ENCODE measurements at places on chromosomes 3 and 15.
A peak's percentile ranks its signal among the peaks of the same experiment; 100 is the strongest.

DNA sequence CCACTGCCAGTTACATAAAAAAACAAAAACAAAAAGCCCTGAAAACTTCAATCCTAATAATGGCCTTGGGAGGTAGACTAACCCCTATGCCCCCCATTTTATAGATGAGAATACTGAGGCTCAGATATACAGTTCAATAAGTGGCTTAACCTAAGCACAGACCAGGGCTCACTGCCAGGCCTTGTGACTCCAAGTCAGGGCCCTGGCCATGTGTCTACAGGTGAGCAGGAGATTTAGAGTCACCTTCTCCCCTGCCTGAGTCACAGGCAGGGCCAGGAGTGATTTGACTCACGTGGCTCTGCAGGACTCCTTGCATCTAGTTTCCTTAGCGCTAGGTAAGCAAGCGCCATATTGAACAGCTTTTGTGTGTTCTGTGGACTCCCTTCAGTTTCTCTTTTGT lies 98.6 kb upstream of the ETV5 start:
- no peak for DNase-seq

- DNase-seq: no peak
These were observed 310.6 kb downstream of the PDCD6IP start for GRCh38 chr3:34109021-34109420.

- DNase-seq: no peak
These were observed 60.4 kb upstream of the SLC24A5 start for GRCh38 chr15:48060396-48060795.

GRCh38 chr15:67863442-67863987 lies 23.7 kb upstream of the RNU6-1 start:
- peak; percentile 86 for DNase-seq

DNA sequence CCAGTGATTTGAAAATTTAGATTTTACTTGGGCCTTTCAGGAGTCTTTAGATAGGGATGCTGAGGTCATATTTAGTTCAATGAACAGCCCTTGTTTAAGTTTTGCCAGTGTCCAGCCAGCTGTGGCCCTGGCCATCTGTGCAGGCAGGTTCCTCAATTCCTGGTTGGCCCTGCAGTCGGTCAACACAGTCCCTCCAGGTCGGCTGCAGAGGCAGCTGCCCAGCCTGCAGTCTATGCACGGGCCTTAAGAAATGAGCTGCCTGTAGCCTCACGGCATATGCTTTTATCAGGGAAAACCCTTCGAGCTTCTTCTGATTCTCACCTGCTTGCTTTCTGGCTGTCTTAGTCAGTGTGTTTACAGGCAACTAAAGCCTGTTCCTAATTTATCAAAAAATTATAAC lies 199.2 kb upstream of the TPM1 start:
- DNase-seq: no peak

DNA sequence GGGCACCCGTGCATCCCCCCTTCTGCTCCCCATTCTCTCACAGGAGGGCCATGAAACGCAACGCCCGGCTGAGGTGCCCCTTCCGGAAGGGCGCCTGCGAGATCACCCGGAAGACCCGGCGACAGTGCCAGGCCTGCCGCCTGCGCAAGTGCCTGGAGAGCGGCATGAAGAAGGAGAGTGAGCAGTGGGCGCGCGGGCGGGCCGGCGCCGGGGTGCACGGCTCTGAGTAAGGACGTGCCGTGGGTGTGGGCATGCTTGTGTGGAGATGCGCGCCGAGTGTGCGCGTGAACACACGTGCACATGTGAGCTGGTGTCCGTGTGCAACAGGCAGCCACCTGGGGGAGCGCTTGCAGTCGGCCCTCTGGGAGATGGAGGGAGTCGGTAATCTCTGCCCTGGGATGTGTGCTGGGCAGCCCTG lies 28.1 kb downstream of the NR1I2 start:
- peak; percentile 31 for DNase-seq

- DNase-seq: peak; percentile 9
These were observed 125.0 kb downstream of the ZNF280D start for GRCh38 chr15:56608140-56608778.

- DNase-seq: no peak
These were observed 1129.6 kb downstream of the OTOL1 start for GRCh38 chr3:162626172-162626571.

- DNase-seq: peak; percentile 92
These were observed at the start of gene C3orf52 for GRCh38 chr3:112086076-112086854. Gene C3orf52, plus strand, starts transcription at chr3:112086389. Its CDS starts 19 bp downstream, at chr3:112086408.

DNA sequence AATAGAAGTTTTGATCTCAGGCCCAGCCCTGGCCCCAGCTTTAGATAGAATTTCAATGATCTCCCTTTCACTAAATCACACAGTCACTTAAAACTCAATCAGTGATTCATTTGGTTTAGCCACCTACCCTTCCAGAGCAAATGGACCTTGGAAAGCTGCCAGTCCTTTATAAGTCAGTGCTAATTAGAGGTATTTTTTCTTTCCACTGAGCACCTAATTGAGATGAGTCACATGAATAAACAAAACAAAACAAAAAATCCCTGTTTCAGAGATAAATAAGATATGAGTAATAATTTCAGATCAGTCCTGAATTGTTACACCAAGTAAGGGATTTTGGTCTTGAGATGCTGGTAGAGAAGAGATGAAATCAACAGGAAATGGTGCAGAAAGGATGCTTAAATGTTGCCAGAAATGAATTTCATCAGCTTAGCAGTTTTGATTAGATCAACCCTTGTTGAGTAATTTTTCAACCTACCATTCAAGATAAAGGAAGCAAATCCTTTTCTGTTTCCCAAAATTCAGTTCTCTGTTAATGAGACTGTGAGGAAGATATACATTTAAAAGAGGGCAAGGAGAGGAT lies 352.0 kb upstream of the COL8A1 start:
- peak; percentile 7 for DNase-seq

GRCh38 chr3:68334367-68334986 lies 597.9 kb downstream of the TAFA4 start:
- DNase-seq: no peak

GRCh38 chr3:173173652-173174051 lies 32.6 kb upstream of the SPATA16 start:
- DNase-seq: no peak

- no peak for DNase-seq
These were observed 323.5 kb downstream of the ERC2 start for GRCh38 chr3:56144805-56145204.

GRCh38 chr15:69491038-69491505 lies 38.5 kb downstream of the RPLP1 start:
- no peak for DNase-seq

- no peak for DNase-seq
These were observed 23.5 kb downstream of the PAK2 start for GRCh38 chr3:196763179-196763578.

- no peak for DNase-seq
These were observed 41.4 kb upstream of the SLC41A3 start for GRCh38 chr3:126125341-126125740.

DNA sequence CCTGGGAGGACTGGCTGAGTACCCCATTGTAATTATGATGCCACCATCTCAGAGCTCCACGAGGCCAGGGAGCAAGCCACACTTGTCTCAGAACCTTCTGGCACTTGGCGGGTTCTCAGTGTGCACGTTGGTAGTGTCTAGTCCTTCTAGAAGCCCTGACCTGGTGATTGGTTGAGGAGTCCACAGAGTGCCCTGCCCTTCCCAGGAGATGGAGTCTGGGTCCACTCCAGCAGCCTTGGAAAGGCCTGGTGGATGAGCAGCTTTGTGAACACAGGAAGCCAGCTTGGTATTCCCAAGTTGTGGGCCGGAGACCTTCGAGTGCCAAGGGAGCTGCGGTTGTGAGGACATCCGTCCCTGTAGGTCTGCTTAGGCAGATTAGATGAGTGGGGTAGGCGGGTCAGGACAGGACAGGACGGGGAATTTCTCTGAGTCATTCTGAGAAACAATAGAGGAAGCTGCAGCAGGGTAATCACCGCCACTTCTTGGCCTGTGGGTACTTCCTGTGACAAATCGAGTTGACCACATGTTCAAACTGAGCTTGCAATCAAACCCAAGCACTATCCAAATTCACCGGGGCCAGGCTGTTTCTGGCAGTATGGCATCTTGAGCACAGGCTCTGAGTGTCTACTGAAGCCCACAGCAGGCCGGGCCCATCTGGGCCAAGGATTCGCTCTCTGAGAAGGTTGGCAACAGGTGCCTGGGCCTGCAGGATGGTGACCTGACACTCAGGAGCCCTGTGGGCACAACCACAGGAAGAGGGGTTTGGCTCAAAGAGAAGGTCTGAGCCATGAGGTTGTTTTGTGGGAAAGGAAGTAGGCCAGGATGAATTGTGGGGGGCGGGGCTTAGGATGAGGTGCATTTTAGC lies 71.5 kb upstream of the PLXNA1 start:
- peak; percentile 100 for DNase-seq

DNA sequence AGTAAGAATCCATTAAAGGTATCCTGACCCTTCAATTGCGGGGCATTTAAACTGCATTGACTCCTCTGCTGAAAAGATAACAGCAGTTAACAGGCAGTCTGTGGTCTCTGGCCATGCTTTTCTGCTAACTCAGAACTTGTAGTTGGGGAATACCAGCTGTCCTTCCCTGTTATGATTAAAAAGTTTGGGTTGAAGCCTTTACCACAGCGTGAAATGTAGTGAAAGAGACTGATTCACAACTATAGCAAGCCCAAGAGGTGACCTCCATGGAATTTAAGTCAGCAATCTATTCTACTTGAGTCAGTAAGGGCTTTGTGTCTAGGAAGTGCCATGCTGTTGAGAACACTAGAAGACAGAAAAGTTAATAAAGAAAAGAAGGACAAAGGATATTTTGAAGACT lies 1037.3 kb downstream of the SI start:
- DNase-seq: peak; percentile 20

DNA sequence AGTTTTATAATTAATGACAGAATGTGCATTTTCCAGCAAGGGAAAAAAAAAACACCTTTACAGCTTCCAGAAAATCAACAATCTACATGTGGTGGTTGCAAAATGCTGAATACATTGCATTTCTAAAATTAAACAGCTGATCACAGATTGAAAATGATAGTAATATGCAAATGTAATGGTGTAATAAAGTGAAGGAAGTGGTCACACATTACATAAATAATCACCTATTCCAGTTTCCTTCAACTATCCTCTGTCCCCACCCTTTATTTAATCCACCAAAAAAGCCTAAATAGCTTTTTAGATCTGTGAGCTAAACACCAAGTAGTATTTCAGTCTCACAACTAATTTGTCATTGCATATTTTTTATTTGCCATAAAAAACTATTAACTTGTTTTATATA lies 110.5 kb downstream of the PEAK1 start:
- no peak for DNase-seq

DNA sequence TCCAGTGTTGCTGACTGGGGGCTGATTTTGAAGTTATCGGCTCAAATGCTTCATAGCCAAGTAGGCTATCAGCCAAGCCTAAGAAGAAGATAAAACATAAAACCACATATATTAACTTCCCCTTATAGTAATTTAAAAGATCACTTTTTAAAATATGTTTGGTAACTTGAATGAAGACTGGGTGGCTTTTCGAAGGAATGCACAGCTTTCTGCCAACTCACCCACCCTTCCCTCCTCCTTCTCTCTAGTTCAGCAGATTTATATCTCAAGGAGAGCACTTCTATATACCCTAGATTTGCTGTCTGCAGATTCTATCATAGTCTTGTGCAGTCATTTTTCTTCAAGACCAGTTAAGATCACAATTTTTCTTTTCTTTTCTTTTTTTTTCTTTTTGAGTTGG lies 189.4 kb upstream of the CHRM5 start:
- DNase-seq: no peak

GRCh38 chr15:60044636-60045270 lies 40.6 kb downstream of the FOXB1 start:
- DNase-seq: no peak

DNA sequence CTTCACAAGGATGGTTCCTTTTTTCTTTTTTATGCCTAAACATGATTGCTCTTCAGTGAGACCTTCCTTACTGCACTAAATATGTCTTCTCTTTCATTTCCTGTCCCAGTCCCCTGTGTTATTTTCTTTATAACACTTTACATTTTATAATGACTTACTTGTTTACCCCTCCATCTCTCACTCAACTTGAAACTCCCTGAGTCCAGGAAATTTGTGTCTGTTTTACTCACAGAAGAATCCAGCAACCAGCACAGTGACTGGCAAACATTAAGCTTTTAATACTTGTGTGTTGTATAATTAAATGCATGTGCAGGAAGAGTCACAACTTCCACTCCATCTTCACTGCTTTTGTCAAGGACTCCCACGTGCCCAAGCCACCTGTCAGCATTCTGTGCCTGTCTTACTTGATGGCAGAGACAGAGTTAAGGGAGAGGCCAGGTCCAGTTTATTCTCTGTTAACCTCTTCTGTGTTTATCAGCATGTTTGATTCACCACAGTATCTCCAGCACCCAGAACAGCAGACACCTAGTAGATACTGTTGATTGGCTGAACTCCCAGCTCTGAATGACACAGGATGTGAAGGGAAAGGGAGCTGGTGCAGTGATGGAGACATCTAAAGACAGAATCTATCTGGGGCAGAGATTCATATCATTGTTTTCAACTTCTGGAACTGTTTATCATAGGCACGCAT lies 42.8 kb downstream of the SSR3 start:
- no peak for DNase-seq

DNA sequence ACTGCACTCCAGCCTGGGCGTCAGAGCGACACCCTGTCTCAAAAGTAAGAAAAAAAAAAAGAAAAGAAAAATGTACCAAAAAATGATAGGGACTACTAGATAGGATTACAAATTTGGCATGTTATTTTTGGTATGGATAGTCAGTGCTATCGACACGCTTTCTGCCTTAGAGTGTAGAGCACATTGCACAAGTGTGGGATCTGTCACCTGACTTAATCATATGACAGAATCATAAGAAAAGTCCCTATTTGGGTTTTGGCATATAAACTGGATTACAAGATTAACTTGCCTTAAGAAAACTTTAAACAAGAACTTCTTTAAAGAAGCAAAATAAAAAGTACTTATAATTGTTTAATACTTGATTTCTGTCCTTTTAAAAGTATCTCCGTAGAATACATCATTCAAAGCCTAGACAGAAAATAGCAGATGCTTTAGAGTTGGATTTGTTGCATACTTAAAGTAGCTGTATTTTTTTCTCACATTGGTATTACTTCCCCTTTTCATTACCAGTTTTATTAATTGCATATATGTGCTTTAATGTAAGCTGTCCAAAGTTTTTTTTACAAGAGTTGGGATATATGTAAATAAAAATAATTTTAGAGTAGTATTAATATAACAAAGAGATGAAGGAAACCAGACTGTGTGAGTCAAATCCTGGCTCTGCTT lies 7.8 kb downstream of the ATP6V1A start:
- no peak for DNase-seq

GRCh38 chr3:57960174-57960505 lies 48.1 kb upstream of the FLNB start:
- DNase-seq: no peak

GRCh38 chr3:166764698-166765318 lies 615.3 kb downstream of the ZBBX start:
- no peak for DNase-seq

DNA sequence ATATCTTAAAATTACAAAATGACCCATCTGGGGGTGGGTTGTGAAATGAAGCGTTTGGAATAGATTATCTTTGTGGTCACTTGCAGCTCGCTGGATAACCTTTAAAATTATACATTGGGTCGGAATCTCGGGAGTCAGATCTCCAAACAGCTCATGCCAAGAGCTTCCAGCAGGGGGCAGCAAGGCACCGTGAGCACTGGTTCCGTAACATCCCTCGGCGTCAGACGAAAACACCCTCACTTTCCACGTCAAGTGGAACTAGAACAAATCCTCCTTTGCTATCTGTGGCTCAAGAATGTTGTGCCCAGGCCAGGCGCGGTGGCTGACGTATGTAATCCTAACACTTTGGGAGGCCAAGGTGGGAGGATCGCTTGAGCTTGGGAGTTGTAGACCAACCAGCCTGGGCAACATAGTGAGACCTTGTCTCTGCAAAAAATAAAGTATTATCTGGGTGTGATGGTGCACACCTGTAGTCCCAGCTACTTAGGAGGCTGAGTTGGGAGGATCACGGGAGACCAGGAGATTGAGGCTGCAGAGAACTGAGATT lies 31.1 kb downstream of the UMPS start:
- peak; percentile 86 for DNase-seq

All from ELR (cell line).